Stomach (tissue), 19 donors: ENCODE measurements at places on chromosomes 1 and 21. TPM values are rescaled to one million over a fixed set of nuclear protein-coding genes. Genes with fewer than 3 reads are reported as not detected.

DNA sequence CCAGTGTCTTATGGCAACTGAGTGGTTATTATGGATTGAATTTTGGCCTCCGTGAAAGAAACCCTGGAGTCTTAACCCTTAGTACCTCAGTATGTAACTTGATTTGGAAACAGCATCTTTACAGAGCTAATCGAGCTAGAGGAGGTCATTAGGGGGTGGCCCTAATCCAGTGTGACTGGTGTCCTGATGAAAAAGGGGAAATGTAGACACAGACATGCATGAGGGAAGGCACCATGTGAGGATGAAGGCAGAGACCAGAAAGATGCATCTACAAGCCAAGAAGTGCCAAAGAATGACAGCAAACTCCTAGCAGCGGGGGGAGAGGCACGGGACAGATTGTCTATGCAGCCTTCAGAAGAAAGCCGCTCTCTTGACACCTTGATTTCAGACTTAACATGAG, 14.7 kb downstream of the DOP1B start:
- DNase-seq, result no peak

DNA sequence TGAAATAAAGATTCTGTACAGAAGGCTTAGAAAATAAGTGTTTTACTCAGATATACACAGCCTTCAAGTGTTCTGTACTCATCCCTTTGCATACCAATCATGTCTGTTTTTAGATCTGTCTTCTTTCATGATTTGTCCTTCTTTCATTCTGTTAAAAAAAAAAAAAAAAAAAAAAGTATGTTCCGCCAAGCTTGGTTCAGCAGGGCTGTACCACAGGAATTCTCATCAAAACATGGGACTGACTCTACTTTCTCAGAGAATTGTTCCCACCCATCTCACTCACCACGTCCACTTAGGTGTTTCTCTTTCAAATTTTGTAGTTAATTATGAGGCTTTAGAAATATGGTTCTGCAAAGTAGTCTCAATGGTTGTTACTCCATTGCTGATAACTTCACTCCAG, 119.0 kb downstream of the AK5 start:
- no peak for DNase-seq

GRCh38 chr1:54882519-54882918, 4.5 kb downstream of the DHCR24 start:
- no peak for DNase-seq

DNA sequence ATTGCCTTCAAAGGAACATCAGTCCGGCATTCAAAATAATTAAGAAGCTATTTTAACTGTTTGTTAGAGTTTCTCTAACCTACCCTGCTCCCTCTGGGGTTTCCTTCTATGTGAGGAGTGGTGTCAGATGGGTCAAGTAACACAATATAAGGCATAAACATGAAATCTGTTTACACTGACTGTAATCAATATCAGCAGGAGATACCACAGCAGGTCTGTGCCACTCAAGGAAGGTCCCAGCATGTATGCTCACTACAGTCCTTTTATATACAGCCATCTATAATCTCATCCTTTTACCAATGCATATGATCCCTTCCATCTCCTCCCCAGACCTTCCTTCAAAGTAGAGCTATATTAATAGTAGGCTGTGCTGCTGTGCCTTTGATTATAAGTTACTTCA, 25.4 kb downstream of the EEIG2 start:
- no peak for DNase-seq

DNA sequence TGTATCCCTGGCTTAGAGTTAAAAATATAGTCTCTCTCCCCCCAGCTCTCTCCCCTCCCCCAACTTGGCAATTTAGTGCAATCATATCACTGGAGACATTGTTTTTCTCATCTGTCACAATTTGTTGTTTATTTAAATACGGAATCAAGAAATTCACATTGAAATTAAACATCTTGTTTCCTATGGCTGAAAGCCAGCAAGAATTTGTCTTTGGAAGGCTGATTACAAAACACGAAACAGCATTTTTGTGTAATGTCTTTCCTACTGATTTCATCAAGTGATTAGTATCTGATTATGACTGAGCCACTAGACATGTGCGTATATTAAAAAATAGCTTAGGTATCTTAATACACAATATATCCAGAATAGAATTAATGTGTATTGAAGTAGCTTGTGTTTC, 119.7 kb downstream of the LYPLAL1 start:
- DNase-seq, result peak; percentile 66

DNA sequence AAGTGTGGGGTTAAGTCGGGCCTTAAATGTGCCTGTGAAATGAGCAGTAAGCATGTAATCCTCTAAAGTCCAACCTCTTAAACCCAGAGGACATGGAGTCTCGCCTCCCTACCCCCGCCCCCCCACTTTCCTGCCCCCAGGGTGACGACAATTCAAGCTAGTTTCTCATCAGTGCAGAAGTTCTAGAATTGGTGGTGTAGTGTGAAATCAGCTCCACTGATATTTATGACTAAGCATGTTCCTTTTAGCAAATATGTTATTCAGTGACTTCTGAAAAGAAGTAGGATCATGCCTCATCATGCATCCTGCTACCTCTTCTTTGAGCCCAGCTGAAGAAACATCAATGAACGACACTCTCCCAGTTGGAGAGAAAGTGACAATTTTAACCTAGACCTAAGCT, 2.6 kb upstream of the ABCB10 start:
- no peak for DNase-seq

DNA sequence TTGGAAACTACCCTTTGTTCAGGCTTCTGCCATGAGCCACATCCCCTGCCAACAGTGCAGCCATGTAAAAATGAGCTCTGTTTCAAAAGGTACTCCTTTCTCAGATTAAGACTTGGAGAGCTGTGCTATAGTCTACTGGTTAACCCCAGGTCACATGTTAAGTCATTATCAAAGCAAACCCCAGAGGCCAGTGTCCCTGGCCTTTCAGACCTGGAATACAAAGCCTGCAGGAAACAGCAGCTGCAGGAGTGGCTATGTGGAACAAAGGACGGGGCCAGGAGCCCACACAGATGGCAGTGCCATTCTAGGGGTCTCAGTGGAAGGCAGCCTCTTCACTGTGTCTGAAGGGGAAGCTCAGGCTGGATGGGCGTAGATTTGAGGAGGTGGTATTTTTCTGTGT, 6.7 kb downstream of the ZNF496 start:
- no peak for DNase-seq

DNA sequence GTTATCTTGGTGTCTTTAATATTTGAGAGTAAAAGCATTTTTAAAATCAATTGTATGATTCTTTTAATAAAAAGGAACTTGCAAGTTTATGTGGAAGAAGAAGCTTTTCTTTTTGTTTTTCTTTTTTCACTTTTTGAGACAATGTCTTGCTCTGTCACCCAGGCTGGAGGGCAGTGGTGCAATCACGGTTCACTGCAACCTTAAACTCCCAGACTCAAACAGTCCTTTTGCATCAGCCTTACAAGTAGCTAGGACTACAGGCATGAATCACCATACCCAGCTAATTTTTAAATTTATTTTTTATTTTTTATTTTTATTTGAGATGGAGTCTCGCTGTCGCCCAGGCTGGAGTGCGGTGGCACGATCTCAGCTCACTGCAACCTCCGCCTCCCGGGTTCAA, 34.1 kb downstream of the CMPK1 start:
- DNase-seq, result no peak

GRCh38 chr1:208030288-208031091, 119.6 kb upstream of the CD34 start:
- DNase-seq, result no peak

The GLIS1 gene
- not detected for total RNA-seq

The B3GALT5 gene
- total RNA-seq, result 2.9 TPM

The RIPK4 gene
- 36.2 TPM for total RNA-seq

The SLC6A17 gene
- total RNA-seq, result not detected

The LCE2C gene
- not detected for total RNA-seq

The KCNK2 gene
- total RNA-seq, result 2.8 TPM

The ACTL8 gene
- not detected for total RNA-seq

The MPZ gene
- 1.3 TPM for total RNA-seq

The CFHR4 gene
- not detected for total RNA-seq
